Fibroblast of villous mesenchyme (primary cell): ENCODE measurements at places on chromosomes 2 and 18. TPM values are rescaled to one million over a fixed set of nuclear protein-coding genes. Genes with fewer than 3 reads are reported as not detected.

DNA sequence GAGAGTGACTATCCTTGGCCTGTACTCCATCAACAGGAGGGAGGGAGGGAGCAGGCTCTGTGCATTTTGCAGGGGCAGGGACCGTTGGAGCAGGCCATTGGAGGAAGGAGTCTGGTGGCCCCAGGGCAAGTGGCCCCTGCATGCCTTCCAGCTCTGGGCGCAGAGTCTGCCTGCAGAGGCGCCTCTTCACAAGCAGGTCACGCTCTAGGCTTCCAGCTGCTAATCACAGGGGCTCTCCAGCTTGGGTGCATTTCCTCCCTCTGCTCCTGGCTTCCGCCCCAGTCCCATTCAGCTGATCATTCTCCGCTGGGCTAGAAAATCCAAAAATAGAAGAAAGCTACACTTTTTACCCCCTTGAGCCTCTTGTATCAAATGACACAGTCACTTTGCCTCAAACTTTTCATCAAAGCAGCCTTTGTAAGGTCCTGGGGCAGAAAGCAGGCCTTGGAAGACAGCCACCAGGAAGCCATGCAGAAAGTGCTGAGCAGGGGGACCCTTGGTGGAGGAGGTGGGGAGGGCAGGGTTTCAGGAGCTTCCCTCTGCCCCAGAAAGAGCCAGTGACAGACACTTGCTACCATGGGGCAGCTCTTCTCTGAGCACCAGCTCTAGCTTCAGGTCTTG is 11.3 kb downstream of the TMEM247 start:
- DNase-seq: no peak

DNA sequence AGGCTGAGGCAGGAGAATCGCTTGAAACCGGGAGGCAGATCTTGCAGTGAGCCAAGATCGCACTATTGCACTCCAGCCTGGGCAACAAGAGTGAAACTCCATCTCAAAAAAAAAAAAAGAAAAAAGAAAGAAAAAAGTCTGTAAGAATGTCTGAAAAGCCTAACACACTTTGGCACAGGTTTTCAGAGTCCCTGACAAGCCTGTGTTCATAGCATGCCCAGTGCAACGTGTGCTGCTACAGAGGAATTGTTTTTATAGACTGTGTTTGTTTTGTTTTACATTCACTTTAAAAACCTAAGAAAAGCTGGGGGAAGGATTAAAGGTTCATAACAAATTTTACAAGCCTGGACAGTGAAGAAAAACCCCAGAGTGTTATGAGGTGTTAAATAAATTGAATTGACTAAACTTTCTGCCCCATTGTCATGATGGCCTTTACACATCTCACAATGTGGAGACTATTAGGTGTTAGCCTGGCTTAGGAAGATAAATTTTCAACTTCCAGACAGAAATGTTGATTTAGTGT is 55.2 kb downstream of the RBM43 start:
- DNase-seq: no peak

GRCh38 chr2:43218155-43218701 is 8.2 kb downstream of the ZFP36L2 start:
- DNase-seq: peak; percentile 43

DNA sequence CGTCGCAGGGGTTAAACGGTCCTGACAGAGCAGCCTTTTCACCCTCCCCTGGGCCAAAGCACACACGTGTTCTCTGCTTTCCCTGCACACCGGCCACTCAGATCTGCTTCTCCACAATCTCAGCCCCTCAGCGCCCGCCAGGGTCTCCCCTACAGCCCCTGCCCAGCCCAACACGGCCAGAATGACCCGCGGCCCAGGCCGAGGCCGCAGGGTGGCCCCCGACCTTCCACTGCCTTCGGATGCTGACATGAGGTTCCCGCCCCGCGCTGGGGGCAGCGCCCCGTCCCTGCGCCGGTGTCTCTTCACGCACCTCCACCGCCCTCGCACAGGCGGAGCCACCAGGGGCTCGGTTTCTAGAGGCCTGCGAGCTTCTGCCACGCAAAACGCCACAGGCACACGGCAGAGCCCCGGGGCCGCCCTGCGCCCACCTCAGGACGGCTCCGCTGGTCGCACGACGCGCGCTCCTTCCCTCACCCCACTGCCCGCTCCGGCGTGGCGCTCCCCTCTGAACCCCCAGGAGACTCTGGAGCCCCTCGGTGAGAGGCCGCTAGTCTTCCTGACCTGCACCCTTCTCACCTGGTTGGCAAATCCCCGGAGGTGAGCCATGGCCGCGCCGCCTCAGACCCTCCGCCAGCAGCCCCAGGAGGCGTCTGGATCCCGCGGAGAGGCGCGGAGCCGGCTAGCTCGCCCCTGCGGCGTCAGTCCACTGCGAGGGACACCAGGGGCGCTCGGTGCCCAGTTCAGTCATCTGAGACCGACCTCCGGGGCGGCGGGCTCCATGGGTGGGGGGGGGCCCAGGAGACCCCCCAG is 749 bp downstream of the STK25 start:
- peak; percentile 44 for DNase-seq

- peak; percentile 58 for DNase-seq
Observed at GRCh38 chr18:9619990-9620389, 5.6 kb upstream of the PPP4R1 start.

DNA sequence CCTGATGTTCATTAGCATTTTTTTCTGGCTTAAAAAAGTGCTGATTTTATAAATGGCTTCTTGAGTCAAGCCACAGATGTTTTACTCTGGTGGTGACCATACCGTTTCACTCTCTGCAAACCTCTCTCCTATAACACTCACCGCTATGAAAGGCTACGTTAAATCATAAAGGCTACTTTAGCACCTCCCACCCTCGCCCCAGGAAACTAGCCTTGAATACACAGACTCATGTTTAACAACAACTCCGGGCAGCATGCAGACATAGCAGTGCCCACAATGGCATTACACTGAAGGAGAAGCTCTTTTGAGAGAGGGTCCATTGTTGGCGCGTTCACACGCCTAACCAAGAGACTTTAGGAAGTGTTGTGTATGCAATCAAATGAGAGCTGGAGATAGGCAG is 5.6 kb downstream of the MYT1L start:
- DNase-seq: no peak

DNA sequence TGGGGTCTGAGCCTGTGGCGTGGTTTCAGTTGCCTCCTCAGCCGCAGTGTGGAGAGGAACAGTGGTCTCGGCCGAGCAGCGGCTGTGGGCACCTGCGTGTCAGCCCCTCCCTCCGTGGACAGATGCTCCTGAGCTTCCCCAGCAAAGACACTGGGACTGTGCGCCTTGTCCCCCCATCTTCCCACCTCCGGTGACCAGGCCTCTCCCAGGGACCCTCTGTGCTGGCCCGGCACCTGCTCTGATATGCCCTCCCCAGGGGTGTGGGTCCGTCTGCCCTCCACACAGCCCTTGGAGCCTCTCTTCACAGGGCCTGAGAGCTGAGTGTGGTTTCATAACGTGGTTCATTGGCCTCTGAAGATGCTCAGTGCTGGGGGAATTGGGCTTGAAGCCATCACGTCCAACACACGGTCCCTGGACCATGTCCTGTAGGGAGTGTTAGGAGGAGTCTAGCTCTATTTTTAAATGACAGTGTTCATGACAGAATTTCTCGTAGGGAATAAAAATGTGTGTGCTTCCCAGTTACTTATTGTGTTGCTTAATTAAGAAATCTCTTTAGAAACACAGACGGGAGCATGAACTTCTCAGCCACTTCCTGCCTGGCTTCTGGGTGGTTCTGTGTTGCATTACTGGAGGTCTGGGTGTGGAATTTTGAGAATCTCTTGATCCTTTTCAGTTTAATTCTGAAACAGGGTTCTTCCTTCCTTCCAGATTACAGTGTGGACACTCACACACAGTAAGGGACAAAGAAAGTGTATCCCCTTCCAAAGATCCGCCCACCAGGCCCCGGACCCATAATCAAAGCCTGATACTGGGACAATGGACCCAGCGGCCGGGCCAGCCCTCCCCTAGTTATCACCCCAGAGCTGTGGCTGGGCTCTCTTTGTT is 110.7 kb downstream of the NFATC1 start:
- peak; percentile 64 for DNase-seq

DNA sequence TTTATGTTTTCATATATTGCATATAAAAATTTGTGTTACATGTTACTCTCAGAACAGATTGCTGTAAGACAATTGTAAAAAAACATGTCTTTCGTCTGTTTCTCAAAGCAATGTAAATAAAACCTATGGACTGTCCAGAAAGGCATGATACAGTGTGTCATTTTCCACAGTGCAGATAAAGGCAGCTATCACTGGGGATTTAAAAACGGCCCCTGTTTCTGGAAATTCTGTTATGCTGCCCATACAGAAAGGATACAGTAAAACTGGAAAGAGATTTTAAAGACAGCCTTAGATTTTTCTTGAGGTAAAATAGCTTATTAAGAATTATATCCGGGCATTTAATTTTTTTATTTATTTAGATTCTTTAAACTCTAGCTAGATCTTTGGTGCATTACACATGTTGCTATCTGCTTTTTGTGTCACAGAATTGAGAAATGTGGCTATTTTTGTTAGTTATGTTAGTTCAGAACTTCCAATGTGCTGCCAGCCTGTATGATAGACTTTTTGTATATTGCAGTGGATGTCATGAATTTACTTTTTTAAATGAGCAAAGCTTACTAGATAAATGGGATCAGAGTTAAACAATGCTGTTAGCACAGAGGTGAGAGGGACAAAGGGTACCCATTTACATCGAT is 859 bp upstream of the INO80D start:
- DNase-seq: peak; percentile 18

ASPRV1 gene
- total RNA-seq: under 0.01 and 0.43 TPM in 2 replicates

DPY30 gene
- total RNA-seq: 43.8 and 63.9 TPM in 2 replicates

PLCL1 gene
- 0.43 and 0.64 TPM in 2 replicates for total RNA-seq

ACVR1C gene
- under 0.01 and 0.43 TPM in 2 replicates for total RNA-seq

NOSTRIN gene
- total RNA-seq: 0.32 and 0.43 TPM in 2 replicates

B3GNT7 gene
- 0.43 and 0.64 TPM in 2 replicates for total RNA-seq

ST8SIA5 gene
- under 0.01 TPM in 1 of 2 replicates, not detected in the other for total RNA-seq

TCF23 gene
- not detected in 2 replicates for total RNA-seq

ALPI gene
- total RNA-seq: not detected in 2 replicates
